ENCODE measurements at places on chromosomes 4 and X. TPM values are rescaled to one million over a fixed set of nuclear protein-coding genes. Genes with fewer than 3 reads are reported as not detected.

GRCh38 chr4:10737337-10737736 lies 52.8 kb upstream of the CLNK start:
- no peak for DNase-seq

GRCh38 chr4:26330186-26330787 lies 9.5 kb downstream of the RBPJ start:
- DNase-seq = peak; percentile 56

GRCh38 chr4:61489927-61490326 lies 289.8 kb downstream of the ADGRL3 start:
- DNase-seq = no peak

The CENPU gene
- 2.1 TPM for total RNA-seq

Measured in CD4-positive, alpha-beta memory T cell (primary cell).